ENCODE measurements at places on chromosomes 4 and X.

DNA sequence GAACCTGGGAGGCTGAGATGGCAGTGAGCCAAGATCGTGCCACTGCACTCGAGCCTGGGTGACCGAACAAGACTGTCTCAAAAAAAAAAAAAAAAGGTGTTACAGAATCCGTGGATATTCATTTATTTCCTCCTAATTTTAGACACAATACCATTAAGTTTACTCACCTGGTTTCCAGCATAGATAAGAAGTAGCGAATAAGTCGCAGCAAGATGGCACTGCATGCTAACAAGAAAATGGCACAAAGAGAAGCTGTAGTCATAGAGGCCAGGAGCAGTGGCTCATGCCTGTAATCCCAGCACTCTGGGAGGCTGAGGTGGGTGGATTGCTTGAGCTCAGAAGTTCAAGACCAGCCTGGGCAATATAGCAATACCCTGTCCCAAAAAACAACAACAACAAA, 17.0 kb upstream of the MOB1B start:
- no peak for DNase-seq

DNA sequence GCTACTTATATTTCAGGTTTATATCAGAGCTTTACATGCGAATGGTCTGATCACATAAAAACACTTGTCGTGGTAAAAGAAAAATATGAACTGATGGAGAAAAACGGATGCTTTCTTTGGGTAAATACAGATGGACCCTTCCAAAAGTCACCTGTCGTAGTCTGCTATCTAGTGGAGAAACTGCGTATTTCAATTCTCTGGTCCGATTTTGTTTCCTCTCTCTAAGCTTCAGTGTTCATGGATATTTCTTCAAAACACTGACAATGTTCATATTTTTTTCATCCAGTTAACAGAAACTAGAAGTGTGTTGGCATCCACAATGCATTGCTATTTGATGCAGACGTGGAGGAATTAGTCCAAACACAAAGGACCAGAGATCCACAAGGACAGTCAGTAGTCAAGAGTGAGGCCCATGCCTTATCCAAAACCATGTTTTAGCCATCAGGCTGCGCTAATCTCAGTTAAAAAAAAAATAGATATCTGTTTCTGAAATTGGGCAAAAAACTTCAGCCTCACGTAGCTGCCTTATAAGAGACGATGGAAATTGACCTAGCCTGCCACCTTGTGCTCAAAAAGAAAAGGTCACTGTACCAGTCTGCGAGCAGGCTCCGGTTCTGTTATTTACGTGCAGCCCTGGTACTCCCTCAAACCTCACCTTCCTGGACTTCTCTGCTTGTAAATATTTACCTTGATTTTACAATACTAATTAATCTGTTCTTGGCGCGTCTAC, 16.0 kb downstream of the MEPE start:
- DNase-seq = no peak

DNA sequence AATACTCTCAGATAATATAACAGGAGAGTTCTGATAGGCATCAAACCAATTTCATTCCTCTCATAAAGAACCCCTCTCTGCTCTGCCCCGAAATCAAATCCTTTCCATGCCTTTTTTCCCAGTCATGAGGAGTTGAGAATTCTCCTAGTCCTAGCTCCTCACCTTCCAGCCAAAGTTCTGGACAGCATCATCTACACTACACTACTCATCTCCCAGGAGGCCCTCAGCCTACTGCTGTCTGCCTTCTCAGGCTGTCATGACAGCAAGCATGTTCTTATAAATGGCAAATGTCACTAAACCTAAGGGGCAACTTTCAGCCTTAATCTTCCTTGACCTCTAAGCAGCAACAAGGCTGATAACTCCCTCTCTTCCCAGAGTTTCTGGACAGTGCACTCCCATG, 26.6 kb downstream of the MAPK10 start:
- no peak for DNase-seq

- DNase-seq = no peak
These were observed 8.6 kb downstream of the SLC9B2 start for GRCh38 chr4:103067841-103068547.

DNA sequence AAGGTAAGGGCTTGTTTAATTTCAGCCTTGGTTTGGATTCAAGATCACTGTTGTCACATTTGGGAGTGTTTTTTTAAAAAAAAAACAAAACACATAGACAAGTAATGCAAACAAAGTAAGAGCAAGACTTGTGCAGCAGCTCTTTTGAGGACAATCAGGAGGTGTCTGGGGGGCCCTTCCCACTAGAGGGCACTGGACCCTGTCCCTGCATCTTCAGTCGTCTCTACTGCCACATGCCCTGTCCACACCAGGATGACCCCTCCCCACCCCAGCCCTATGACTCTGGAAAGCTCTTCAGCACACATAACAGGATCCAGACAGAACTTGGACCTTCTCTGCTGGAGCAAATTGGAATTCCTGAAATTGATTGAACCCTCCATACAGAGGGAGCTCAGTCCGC, 71.0 kb downstream of the USP46 start:
- no peak for DNase-seq

DNA sequence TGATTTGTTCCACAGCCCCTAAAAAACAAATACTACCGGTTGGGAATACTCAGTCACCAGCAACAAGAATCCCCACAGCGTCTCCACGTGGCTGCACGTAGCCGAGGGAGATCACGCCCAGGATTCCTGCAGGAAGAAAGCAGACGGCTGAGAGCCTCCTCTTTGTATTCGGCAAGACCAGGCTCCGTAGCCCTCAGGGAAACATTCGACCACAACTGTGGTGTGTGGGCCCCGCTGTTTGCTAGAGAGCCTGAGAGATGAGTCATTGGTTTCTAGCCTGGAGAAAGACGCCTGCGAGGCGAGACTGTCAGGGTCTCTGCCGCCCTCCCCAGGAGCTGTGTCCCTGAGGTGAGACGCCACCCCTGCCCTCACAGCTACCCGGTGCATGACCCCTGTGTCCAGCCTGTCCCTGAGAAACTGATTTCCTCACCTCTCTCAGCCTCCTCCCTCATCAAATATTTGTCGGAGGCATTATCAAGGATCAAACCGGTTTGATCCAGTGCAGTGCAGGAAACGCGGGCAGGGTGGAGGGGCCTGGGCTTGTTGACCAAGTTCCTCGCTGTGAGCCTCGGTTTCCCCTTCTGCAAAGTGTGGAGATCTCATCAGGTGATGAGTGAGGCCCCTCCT, 4.7 kb upstream of the S100P start:
- DNase-seq = peak; percentile 53

GRCh38 chr4:55635741-55636655, at the start of gene NMU:
Gene NMU, minus strand, starts transcription at chr4:55636298. Its CDS starts 106 bp downstream, at chr4:55636192.
- no peak for DNase-seq

DNA sequence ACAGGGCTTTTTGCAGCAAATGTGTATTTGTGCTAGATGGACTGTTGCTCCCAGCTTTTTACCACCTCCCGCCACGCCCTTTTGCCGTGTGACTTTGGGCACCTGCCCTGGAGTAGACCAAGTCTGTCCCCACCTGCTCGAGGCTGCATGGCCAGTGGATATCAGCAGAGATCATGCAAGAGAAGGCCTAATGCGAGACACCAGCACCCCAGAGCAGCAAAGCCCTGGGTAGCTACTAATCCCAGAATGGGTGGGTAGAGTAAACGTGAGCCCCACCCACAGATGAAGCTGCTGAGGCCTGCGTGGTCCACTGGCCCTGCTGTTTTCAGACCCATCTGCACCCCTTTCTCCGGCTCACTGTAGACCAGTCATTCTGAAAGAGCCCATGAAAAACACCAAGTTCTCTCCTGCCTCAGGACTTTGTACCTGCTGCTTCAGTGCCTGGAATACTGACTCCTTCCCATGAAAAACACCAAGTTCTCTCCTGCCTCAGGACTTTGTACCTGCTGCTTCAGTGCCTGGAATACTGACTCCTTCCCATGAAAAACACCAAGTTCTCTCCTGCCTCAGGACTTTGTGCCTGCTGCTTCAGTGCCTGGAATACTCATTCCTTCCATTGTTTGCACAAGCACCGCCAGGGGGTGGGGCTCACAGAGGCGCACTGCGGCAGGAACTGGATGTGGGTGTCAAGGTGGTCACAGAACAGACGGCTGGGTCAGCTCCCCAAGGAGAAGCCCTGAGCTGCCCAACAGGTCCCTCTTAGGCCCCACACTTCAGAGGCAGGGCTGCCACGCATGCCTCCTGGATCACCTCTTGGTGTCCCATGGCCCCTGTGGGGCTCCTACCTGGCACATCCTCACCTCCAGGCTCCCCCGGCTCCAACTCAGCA, 5.1 kb upstream of the TNIP2 start:
- DNase-seq = no peak

GRCh38 chrX:130834149-130834548, 68.9 kb downstream of the ENOX2 start:
- DNase-seq = no peak

DNA sequence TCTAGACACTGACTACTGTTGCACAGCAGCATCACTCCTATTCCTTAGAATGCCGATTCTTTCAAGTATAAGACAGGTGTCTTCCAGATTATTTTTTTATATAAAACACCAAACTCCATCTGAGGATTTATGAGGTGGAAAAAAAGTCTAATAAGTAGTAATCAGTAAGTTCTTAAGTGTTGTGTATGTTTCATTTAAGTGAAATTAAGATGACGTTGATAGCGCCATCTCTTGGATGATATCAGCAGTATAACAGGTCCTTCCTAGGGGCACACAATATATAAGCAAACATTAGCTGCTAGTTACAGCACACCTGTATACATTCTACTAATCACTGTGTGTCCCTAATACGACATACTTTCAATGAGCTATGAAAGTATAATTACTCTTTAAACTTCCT, 99.6 kb upstream of the STS start:
- DNase-seq = no peak

DNA sequence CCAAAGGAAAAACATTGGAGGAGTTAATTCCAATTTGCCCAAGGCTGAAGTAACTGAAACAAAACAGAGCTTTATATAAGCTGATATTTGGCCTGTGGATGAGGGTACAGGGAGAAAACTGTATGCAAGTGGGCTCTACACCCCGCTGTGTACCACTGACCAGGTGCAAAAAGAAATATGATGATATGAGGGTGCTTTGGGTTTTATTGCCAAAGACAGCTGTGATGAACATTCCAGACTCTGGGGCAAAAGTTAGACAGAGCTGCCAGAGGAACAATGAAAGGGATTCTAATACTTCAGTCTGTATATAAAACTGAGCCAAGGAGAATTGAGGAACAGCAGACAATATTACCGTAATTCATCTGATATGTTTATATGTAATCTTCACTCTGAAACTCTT, 117.4 kb downstream of the MID1 start:
- DNase-seq = no peak

- no peak for DNase-seq
These were observed at the start of gene SH3D19 for GRCh38 chr4:151325111-151325948. Gene SH3D19, minus strand, starts transcription at chr4:151325605. Its CDS starts 253 bp downstream, at chr4:151325352.

DNA sequence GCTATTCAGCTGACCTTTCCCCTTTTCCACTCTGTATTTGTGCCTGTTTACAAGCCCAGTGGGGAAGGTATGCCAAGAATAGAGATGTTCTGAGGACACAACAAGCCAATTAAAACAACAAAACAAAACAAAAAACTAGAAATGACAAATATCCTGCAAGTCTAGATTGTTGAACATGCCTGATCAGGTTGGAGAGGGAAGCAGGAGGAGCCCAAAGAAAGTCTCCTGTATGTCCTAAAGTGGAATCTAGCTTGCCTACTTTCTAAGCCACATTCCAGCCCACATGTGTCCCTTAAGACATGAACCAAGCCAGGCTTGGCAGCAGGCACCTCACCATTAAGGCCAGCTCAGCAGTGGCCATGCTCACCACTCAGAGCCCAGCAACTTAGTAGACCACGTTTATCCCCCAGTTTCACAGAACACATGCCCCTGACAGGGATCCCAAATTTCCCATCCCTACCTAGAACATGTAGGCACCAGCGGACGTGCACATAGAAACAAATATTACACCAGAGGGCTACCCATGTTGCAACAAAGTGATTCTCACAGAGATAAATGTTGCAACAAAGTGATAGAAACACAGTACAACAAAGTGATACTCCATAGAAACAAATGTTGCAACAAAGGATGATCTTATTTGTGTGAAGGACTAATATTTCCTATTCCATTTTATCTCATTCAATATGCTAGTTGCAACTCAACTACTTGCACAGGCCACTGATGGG, 48.3 kb downstream of the CD99L2 start:
- no peak for DNase-seq

DNA sequence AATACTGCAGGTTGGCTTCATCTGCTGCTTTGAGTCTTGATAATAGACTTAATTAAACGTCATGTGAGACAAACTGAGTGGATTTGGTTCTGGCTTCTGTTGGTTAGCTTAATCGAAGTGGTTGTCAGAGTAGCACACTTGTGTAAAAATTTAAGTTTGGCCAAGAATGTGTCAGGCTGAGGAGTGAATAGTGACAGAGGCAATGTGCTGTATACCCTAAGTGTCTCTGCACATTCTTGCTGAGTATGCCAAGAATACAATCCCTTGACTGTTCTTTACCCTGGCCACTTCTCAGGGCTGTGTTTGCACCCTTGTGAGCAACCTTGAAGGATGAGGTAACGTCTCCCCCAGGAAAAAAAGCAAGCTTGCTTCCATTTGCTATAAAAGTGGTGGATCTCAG, 14.9 kb downstream of the RPS3A start:
- no peak for DNase-seq

GRCh38 chrX:12792711-12793110, 1.5 kb downstream of the PRPS2 start:
- no peak for DNase-seq

GRCh38 chrX:19613645-19614323, 98.5 kb upstream of the MAP3K15 start:
- no peak for DNase-seq
